ENCODE measurements at places on chromosomes 16 and 17. TPM values are rescaled to one million over a fixed set of nuclear protein-coding genes. Genes with fewer than 3 reads are reported as not detected.

NDEL1 gene
- total RNA-seq, result 62.9 TPM

IRF8 gene
- 0.10 TPM for total RNA-seq

ALOX15B gene
- not detected for total RNA-seq

TMEM11 gene
- 25.5 TPM for total RNA-seq

ADAD2 gene
- total RNA-seq, result 0.10 TPM

KCNAB3 gene
- 0.98 TPM for total RNA-seq

MRTFB gene
- total RNA-seq, result 23.2 TPM

RMI2 gene
- 3.0 TPM for total RNA-seq

AGRP gene
- total RNA-seq, result not detected

B3GNT9 gene
- total RNA-seq, result 2.3 TPM

BAIAP3 gene
- 0.67 TPM for total RNA-seq

WNT9B gene
- total RNA-seq, result not detected

CRYM gene
- not detected for total RNA-seq

COPZ2 gene
- total RNA-seq, result 6.5 TPM

ELMO3 gene
- total RNA-seq, result 0.76 TPM

CCL17 gene
- not detected for total RNA-seq

SLFN11 gene
- total RNA-seq, result 77.9 TPM

KRTAP4-9 gene
- total RNA-seq, result not detected

TOM1L2 gene
- 49.7 TPM for total RNA-seq

PSKH1 gene
- total RNA-seq, result 21.9 TPM

GJD3 gene
- total RNA-seq, result 0.38 TPM

GAS2L2 gene
- not detected for total RNA-seq

NRN1L gene
- total RNA-seq, result not detected

FOXC2 gene
- total RNA-seq, result 3.1 TPM

TMEM92 gene
- total RNA-seq, result under 0.01 TPM

NPIPB6 gene
- total RNA-seq, result 1.1 TPM

EPOP gene
- total RNA-seq, result 2.4 TPM

AXIN1 gene
- total RNA-seq, result 25.1 TPM

KCNH4 gene
- under 0.01 TPM for total RNA-seq

C17orf100 gene
- 0.33 TPM for total RNA-seq

SLC47A1 gene
- 3.2 TPM for total RNA-seq

AANAT gene
- not detected for total RNA-seq

SNAI3 gene
- 0.33 TPM for total RNA-seq

SLC2A4 gene
- total RNA-seq, result 0.33 TPM

DPH1 gene
- 20.7 TPM for total RNA-seq

PLA2G10 gene
- not detected for total RNA-seq

OTOP2 gene
- total RNA-seq, result not detected

DOC2B gene
- total RNA-seq, result 1.6 TPM

Data from vein endothelial cell (primary cell).